ENCODE measurements at places on chromosomes 4 and X. TPM values are rescaled to one million over a fixed set of nuclear protein-coding genes. Genes with fewer than 3 reads are reported as not detected.

- no peak for DNase-seq
Observed at GRCh38 chrX:147738265-147738664, 173.5 kb upstream of the FMR1 start.

Gene CABS1
- not detected for polyA plus RNA-seq

DNA sequence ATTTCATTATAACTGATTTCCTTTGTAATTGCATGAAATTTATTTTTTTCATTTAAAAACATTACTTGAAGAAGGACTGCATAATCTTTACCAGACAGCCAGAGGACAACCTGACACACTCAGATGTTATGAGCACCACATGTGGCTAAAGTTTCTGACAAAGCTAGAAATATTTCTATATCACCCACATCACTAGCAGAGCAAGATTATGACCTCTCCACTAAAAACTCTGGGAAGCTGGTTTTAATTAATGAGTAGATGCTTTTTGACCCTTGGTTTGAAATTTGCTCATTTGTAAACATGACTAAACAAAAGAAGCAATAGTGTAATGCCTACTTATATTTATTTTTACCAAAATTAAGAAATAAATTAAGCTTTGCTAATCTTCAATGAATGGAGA is 661.5 kb upstream of the EPHA5 start:
- no peak for DNase-seq

Gene TLR2
- polyA plus RNA-seq = 0.20 TPM

GRCh38 chr4:144649646-144650045 is 3.7 kb downstream of the HHIP start:
- DNase-seq = no peak

DNA sequence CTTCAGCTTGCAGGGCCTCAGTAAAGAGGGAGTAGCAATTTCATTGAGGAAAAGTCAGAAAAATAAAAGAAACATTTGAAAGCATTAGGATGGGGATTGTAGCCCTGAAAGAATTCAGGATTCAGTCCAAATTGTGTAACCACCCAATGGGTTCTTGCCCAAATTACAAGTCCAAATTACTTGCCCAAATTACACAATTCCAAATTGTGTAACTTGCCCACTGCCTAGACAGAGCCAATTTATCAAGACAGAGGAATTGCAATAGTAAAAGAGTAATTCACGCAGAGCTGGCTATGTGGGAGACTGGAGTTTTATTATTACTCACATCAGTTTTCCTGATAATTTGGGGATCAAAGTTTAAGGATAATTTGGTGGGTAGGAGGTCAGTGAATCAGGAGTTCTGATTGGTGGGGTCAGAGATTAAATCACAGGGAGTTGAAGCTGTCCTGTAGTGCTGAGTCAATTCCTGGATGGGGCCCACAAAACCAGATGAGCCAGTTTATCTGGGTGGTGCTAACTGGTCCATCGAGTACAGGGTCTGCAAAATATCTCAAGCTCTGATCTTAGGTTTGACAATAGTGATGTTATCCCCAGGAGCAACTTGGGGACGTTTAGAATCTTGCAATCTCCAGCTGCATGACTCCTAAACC is 18.1 kb upstream of the PAGE5 start:
- DNase-seq = no peak
